ENCODE measurements at places on chromosomes 4 and X. TPM values are rescaled to one million over a fixed set of nuclear protein-coding genes. Genes with fewer than 3 reads are reported as not detected.

GRCh38 chrX:19906293-19906692, 18.9 kb upstream of the SH3KBP1 start:
- no peak overlapping the region for H3K27ac ChIP-seq
- DNase-seq, result no peak
- H3K27me3 ChIP-seq, result no peaks in the 10 kb centered on the region
- no peaks in the 10 kb centered on the region for H3K4me1 ChIP-seq

DNA sequence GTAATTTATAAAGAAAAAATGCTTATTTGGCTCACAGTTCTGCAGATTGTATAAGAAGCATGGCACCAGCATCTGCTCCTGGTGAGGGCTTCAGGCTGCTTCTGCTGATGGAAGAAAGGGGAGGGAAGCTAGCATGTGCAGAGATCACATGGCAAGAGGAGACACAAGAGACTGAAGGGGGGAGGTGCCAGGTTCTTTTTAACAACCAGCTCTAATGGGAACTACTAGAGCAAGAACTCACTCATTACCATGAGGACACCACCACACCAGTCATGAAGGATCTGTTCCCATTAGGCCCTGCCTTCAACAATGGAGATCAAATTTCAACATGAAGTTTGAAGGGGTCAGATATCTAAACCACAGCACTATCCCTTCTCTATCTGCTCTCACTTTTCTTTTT, 9.4 kb upstream of the COPS4 start:
- no peak for DNase-seq
- no peak overlapping the region for H3K27ac ChIP-seq
- H3K4me1 ChIP-seq, result no peaks in the 10 kb centered on the region
- H3K27me3 ChIP-seq, result peaks cover 2% of the 10 kb centered on the region

DNA sequence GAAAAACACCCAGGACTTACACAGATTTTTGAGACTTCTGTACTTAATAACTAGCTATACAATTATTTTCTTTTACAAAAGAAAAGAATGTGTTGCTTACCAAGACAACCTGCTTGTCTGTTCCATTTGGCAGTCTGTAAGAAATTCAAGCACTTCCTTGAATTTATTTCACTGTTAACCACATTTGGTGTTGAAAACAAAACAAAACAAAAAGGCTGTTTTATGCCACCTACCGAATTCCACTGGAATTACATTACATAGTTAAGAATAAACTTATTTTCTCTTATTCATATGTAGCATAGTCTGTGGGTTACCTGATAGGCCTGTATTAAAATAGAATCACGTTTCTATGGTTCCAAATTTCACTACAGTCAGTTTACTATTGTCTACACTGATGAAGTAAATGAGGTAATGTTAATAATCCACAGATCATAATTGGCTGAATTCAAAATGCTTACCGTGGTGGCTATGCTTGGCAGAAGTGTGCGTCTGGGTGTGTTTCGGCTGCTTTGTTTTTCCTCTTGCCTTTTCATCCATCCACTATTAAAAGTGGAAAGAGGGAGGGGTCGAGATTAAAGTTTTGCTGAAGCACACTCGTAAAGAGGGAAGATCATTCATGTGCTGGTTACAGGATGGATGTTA, at the start of gene TLR1:
TLR1 (minus strand) TSS at position 138 of the 642 bp plus-strand sequence. CDS start 5,960 bp downstream, outside the sequence.
- H3K27ac ChIP-seq, result no peak within 1 kb of the TSS
- DNase-seq, result peak; percentile 69
- H3K36me3 ChIP-seq, result no peaks in the 10 kb centered on the region
- H3K4me1 ChIP-seq, result no peaks in the 10 kb centered on the region
- no peak within 1 kb of the TSS for H3K4me3 ChIP-seq

DNA sequence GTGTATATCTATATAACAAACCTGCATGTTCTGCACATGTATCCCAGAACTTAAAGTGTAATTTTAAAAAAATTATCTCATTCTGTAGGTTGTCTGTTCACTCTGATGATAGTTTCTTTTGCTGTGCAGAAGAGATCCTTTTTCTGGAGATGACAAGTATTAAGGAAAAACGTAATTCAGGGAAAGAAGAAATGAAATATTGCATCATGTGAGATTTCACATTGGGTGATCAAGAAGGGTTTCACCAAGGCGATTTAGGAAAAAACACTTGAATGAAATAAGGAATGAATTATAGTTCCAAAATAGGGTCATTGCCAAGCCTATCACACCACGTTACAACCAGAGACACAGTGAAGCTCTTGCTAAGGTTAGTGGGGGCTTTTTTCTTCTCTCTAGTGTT, 227.9 kb downstream of the HNRNPD start:
- no peak overlapping the region for H3K4me3 ChIP-seq
- no peak for DNase-seq
- no peak overlapping the region for H3K27ac ChIP-seq
- no peaks in the 10 kb centered on the region for H3K27me3 ChIP-seq
- no peaks in the 10 kb centered on the region for H3K36me3 ChIP-seq
- no peaks in the 10 kb centered on the region for H3K4me1 ChIP-seq

- no peak overlapping the region for H3K27ac ChIP-seq
- H3K36me3 ChIP-seq, result no peaks in the 10 kb centered on the region
- no peaks in the 10 kb centered on the region for H3K27me3 ChIP-seq
- peaks cover 13% of the 10 kb centered on the region for H3K4me1 ChIP-seq
- DNase-seq, result no peak
These were observed 120.1 kb upstream of the NAP1L5 start for GRCh38 chr4:88817740-88818139.

DNA sequence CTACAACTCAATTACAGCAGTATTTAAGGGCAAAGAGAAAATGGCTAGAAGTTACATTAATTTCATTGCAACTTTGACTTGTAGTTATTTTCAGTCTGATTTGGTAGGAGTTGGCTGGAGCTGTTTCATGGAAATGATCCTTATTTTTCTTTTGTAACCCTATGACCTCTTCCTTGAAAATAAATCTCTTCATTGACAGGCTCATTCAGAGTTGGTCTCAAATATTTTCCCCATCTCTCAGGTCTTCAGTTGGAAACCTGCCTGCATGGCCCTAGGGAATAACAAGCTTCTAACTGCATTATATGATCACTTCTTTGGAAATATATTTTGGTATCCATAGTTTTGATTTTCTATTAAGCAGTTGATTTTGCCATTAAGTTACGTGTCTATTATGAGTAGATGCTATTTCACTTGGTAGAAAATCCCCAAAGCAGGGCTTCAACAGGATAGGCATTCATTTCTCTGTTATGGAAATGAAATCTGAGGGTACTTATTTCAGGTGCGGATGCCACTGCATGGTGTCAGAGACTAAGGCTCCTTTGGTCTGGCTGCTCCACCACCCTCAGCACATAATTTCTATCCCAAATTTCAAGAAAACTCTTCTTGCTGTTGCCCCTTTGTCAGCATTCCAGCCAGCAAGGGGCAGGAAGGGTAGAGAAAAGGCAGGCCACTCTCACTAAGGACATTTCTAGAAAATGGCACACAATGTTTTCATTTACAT, 502.5 kb downstream of the SPRY1 start:
- no peak for DNase-seq
- no peaks in the 10 kb centered on the region for H3K36me3 ChIP-seq
- H3K27ac ChIP-seq, result no peak overlapping the region
- H3K4me3 ChIP-seq, result no peak overlapping the region

DNA sequence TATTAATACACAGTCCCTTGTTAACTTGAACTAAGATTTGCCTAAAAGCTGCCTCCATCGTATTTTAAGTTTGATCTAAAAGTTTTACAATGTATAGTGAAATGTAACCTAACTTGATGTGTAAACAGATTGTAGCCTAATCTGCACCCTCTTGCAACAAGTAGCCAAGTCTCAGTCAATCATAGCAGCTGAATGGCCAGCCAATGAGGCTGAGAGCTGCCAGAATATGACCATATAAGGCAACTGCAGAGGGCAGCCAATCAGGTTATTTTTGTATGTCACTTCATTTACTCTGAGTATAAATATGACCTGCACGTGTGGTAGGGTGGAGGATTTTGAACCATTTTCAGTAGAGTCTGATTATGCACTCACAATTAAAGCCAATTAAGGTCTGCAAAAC, 51.2 kb upstream of the SPANXN3 start:
- no peaks in the 10 kb centered on the region for H3K36me3 ChIP-seq
- H3K27me3 ChIP-seq, result no peaks in the 10 kb centered on the region
- no peaks in the 10 kb centered on the region for H3K4me1 ChIP-seq
- no peak overlapping the region for H3K4me3 ChIP-seq
- DNase-seq, result no peak
- H3K27ac ChIP-seq, result no peak overlapping the region

DNA sequence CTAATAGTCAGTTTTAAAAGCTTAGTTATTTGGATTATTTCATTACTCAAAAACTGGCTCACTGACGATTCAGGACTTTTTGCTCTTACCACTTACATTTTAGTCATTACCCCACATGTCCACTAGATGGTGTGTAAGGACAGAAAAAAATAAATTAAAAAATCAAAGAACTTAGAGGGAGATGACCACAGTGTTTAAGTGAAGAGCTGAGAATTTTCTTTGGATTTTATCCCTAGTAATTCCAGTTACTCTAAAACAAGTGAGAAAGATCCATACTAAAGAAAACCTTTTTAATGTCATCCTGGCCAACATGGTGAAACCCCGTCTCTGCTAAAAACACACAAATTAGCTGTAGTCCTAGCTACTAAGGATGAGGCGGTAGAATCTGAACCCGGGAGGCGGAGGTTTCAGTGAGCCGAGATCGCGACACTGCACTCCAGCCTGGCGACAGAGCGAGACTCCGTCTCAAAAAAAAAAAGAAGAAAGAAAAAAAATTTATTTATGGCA, 26.4 kb upstream of the TMPRSS11B start:
- H3K27me3 ChIP-seq, result no peaks in the 10 kb centered on the region
- no peaks in the 10 kb centered on the region for H3K36me3 ChIP-seq
- peak; percentile 76 for DNase-seq
- peak overlapping the region; percentile 51 for H3K4me3 ChIP-seq

DNA sequence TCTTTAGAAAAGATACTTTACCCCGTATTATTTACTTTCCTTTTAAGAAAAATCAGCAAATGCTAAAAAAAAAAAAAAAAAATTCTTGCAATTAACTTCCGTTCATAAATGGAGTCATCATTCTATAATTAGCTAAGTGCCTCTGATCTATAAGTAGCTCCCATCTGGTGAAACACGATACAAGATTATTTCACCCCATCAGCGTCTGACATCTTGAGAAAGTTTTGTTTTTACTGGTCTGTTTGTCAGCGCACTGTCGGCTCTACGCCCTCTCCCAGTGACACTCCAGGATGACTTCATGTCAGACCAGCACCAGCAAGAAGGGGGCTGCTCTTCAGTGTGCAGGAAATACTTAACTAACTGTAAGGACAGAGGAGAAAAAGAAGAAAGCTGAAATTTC, 108.3 kb downstream of the AFAP1 start:
- peaks cover 3% of the 10 kb centered on the region for H3K36me3 ChIP-seq
- H3K4me3 ChIP-seq, result no peak overlapping the region
- peaks cover 26% of the 10 kb centered on the region for H3K4me1 ChIP-seq
- DNase-seq, result peak; percentile 92
- no peaks in the 10 kb centered on the region for H3K27me3 ChIP-seq
- H3K27ac ChIP-seq, result peak overlapping the region; percentile 86

DNA sequence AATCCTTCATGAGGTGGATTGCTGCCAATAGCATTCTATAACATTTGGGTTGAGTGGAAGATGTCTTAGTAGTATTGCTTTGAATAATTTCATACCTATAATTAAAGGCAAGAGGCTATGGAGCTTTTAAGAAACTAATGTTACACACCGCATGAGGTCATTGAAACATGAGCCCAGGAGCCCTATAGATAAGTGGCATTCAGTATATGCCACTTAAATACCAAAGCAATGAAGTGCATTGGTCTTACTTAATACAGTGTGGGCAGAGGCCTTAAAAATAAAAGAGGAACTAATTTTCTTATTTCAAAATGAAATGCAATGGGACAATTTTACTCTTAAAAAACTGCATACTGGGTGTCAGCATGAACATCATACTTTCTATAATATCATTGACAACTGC, 47.5 kb downstream of the SPATA18 start:
- no peaks in the 10 kb centered on the region for H3K27me3 ChIP-seq
- H3K27ac ChIP-seq, result no peak overlapping the region
- no peak overlapping the region for H3K4me3 ChIP-seq
- H3K4me1 ChIP-seq, result no peaks in the 10 kb centered on the region

DNA sequence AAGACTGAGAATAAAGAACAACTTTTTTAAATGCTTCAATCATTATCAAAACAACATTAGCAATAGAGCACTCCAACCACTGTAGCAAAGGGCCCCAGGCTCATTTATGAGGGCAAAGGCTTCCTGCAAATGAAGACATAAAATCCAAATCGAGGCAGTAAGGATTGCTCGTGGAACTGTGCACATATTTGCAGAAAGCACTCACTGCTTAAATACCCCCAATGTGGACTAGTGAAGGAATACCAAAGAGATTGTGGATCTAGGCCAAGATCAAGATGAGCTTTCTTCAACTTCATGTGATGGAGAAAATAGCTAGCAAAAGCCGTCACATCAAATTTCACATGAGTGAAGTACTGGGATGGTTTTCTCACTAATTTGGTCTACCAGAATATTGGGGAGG, 35.2 kb downstream of the GPC3 start:
- no peaks in the 10 kb centered on the region for H3K36me3 ChIP-seq
- no peaks in the 10 kb centered on the region for H3K27me3 ChIP-seq
- H3K4me3 ChIP-seq, result no peak overlapping the region
- no peak for DNase-seq
- no peaks in the 10 kb centered on the region for H3K4me1 ChIP-seq

GRCh38 chr4:163613383-163613782, 118.9 kb downstream of the TMA16 start:
- H3K36me3 ChIP-seq, result no peaks in the 10 kb centered on the region
- no peak for DNase-seq
- no peak overlapping the region for H3K4me3 ChIP-seq
- H3K27me3 ChIP-seq, result no peaks in the 10 kb centered on the region
- no peak overlapping the region for H3K27ac ChIP-seq

- H3K27ac ChIP-seq, result no peak overlapping the region
- no peaks in the 10 kb centered on the region for H3K36me3 ChIP-seq
- H3K4me1 ChIP-seq, result no peaks in the 10 kb centered on the region
- no peak overlapping the region for H3K4me3 ChIP-seq
- DNase-seq, result no peak
These were observed 50.8 kb downstream of the GRIA2 start for GRCh38 chr4:157271166-157271869.

- no peaks in the 10 kb centered on the region for H3K4me1 ChIP-seq
- DNase-seq, result no peak
- peak overlapping the region; percentile 47 for H3K27ac ChIP-seq
These were observed 1.1 kb upstream of the AP1S2 start for GRCh38 chrX:15855568-15856221.

The VSIG4 gene
- not detected for total RNA-seq

The SPANXA1 gene
- not detected for total RNA-seq

The MSX1 gene
- 1.3 TPM for total RNA-seq

The TCEAL6 gene
- total RNA-seq, result not detected
